ENCODE measurements at places on chromosomes 1 and 21.

GRCh38 chr1:23394684-23395083 lies 25.0 kb upstream of the ZNF436 start:
- DNase-seq: peak; percentile 87

DNA sequence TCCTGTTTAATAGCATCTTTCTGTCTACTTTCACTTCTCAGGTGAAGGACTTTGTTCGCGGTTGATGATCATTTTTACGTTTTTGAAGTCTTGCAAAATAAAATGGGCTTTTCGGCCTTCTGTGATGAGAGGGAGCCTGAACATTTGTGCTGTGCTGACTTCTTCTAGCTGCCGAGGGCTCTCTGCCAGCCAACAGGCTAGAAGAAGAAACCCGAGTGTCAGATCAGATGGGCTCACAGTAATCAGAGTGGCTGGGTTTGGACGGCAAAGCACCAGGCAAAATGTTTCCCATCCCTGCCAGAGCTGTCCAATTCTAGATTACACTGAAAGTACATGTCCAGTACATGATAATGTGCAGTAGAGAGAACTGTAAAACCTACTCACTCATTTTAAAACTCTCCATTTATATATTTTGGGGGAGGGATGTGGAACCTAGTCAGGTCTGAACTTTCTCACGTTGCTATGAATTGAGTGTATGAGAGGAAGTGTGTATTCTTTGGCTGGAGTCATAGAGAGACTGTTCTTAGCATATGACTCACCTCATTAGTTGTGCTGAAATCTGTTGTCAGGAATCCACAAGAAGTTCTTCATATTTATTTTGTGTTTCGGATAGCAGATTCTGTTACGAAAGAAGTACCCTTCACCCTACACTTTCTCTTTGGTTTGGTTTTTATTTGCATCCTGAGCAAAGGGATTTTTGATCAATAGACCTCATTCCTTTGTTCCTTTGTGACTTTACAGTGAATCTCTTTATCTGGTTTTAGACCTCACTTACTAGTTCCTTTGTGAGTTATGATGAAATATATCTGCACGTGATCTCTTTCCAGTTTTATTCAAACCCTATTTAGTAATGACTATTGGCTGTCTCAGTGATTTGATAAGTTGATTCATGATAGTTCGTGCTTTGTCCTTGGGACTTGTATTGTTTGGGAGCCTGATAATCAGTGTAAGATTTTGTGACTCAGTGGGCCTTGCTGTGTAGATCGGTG lies 4.8 kb downstream of the ATP1A1 start:
- DNase-seq: peak; percentile 67

- no peak for DNase-seq
These were observed at the start of gene DRAXIN for GRCh38 chr1:11691302-11691914. DRAXIN (plus strand) TSS chr1:11691710; CDS start chr1:11706259, 14,549 bp downstream.

DNA sequence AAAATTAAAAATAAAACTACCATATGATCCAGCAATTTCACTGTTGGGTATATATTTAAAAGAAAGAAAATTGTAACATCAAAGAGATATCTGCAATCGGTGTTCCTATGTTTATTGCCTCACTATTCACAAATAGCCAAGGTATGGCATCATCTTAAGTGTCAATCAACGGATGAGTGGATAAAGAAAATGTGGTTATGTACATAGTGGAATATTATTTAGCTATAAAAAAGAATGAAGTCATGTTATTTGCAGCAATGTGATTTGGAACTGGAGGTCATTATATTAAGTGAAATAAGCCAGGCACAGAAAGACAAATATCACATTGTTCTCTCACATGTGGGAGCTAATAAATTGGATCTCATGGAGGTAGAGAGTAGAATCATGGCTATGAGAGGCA lies 76.3 kb downstream of the RD3 start:
- DNase-seq: no peak

DNA sequence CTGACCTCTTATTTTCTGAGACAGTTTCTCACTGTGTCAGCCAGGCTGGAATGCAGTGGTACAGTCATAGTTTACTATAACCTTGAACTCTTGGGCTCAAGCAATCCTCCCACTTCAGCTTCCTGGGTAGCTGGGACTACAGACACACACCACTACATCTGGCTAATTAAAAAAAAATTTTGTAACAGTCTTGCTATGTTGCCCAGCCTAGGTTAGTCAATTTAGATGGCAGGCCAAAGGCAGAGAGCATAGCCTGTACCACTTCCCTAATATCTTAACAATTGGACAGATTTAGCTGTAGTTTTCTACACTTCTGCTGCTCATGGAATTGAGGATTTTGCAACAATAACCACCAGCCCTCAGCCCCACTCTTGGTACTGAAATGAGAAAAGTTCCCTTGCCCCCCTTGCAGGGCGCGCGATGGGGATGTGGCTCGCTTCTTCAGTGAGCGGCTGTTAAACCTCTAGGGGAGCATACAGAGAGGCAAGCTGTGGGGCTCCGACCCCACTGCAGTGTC lies 34.9 kb upstream of the PTGFRN start:
- no peak for DNase-seq

- no peak for DNase-seq
These were observed 664 bp downstream of the LRRC47 start for GRCh38 chr1:3795453-3796214.

GRCh38 chr21:44793592-44794374 lies 7.8 kb downstream of the UBE2G2 start:
- DNase-seq: no peak

GRCh38 chr1:11802973-11803885 lies 2.5 kb downstream of the MTHFR start:
- peak; percentile 96 for DNase-seq

GRCh38 chr1:23555986-23556634 lies 3.2 kb downstream of the ID3 start:
- no peak for DNase-seq

GRCh38 chr1:39277879-39278278 lies 73.4 kb downstream of the MACF1 start:
- DNase-seq: no peak

- no peak for DNase-seq
These were observed 52.5 kb upstream of the PPM1J start for GRCh38 chr1:112767646-112768045.

DNA sequence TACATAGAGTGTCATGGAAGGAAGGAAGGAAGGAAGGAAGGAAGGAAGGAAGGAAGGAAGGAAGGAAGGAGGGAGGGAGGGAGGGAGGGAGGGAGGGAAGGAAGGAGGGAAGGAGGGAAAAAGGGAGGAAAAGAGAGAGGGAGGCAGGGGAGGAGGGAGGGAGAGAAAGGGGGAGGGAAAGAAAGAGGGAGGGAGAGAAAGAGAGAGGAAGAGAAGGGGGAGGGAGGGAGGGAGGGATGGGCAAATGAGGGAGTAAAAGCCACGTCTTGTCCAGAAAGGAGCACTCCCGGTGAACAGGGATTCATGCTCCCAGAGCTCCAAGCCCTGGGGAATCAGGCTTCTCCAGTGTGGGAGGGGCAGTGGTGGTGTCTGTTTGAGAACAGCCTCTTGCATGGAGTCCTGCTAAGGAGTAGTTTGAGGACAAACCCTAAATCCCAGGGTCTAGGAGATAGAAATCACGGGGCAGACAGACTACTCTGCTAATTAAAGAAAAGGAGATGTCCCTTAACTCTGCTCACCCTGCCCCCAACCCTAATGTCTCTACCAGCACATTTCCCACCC lies 71.6 kb downstream of the TAS1R2 start:
- DNase-seq: no peak

DNA sequence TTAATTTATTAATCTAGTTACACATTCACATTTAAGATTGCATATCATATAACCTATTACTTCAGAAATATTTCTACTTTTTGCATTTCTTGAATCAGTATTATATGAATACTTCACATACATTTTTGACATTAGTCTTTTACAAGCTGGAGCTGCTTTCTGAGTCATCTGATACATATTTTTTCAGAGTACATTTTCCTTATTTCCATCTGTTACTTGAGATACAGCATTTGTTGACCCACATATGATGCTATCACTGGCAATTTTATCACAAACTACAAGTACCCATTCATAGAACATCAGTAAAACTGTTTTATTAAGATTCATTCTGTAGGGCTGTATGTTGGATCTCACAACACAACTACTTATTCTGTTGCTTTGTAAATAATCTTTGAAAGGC lies 367.2 kb upstream of the ST6GALNAC5 start:
- no peak for DNase-seq

DNA sequence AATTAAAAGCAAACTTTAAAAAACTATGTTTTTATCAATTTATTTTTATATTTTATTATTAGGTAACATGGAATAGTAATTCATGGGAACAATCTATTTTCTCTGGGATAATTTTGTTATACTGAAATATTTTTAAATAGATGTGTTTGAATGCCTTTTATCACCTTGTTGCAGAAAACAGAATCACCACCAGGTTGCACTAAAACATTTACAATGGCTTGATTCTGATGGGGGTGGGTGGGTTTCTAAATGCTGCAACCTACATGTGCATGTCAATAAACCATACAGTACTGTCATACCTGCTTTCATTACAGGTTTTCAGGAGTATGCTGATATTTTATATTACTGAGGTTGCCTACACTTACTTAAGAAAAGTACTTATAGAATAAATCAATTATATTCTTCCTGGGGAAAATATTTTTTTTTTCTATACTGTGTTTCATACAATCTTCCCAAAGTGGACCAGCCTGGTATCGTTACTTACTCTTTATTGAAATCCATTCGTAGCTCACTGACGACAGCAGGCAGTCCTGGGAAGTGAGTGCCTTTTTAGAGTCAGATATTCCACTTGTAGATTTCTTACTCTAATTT lies 132.8 kb downstream of the PTPRC start:
- no peak for DNase-seq

GRCh38 chr1:112735752-112736151 lies 20.6 kb upstream of the PPM1J start:
- no peak for DNase-seq

GRCh38 chr21:41511858-41512257 lies 3.9 kb upstream of the TMPRSS2 start:
- no peak for DNase-seq

DNA sequence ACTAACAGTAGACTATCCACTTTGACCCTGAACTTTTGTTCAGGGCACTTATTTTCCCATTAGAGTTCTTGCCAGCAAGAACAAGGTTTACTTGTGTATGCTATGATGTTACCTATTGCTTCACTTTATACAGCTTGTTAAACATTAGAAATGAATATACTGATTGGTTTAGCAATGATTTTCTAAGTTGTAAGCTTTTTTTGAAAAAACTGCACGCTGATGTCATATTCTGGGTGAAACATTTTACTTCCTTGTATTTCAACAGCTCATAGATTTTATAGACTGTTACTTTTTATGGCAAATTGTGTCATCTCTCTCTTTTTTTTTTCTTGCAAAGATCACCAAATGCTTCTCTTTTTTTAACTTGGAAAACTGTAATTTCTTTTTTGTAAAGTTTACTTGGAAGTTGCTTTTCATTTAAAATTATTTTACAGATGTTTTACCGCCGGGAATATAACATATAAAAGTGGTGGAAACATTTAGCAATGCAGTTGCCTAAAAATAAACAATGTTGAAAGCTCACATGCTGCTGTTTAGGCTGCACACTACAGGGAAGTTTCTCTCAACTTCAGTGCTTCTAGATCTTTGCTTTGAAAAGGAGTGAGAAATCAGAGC lies 215.3 kb upstream of the NFIA start:
- DNase-seq: no peak

DNA sequence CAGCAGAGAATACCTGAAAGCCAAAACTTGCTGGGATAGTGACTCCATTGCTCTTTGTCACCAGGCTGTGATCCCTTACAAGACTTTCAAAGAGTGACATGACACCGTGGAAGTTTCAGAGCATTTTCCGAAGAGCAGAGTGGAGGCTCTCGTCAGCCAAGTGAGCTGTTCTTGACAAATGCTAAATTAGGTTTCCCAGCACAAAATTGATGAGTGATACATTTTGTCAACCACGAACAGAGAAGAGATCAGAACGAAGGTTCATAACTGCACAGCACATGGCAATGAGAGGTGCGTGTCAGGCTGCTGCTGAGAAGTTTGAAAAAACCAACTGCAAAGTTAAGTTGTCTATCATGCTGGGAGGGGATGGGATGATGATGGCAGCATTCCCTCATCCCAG lies 184.4 kb upstream of the C1orf174 start:
- DNase-seq: no peak

- DNase-seq: no peak
These were observed 38.1 kb downstream of the TMED5 start for GRCh38 chr1:93142161-93142560.

GRCh38 chr1:41751804-41752513 lies 166.8 kb downstream of the HIVEP3 start:
- no peak for DNase-seq

DNA sequence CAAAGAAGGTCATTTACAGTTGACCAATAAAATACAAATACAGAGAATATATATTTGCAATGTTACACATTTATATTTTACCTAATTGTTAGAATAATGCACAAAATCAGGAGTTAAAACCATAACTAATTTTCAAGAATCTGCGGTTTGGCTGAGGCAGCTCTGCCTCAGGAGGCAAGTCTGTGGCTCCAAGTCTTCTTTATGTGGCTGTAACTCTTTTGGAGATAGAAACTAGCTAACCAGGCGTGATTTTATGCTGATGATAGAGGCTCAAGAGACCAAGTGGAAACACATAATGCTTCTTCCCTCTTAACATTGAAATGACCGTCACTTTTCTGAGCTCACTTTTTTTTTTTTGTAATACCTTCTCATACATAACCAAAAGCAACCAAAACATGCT lies 744.7 kb upstream of the CXADR start:
- DNase-seq: no peak

DNA sequence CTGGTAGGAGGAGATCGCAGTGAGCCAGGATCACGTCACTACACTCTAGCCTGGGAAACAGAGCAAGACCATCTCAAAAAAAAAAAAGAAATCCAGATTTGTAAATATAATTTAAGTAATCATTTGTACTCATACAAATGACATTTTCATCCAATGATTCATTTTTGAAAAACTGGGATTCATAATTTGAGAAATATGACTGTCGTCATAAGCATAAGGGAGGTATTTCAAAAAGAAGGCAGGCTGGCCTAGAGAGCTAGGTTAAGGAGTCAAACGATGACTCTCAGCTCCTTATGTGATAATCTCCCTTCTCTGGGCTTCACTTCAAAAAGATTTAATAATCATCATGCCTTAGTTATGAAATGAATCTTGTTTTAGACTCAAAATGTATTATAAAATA lies 2.3 kb downstream of the GART start:
- no peak for DNase-seq

DNA sequence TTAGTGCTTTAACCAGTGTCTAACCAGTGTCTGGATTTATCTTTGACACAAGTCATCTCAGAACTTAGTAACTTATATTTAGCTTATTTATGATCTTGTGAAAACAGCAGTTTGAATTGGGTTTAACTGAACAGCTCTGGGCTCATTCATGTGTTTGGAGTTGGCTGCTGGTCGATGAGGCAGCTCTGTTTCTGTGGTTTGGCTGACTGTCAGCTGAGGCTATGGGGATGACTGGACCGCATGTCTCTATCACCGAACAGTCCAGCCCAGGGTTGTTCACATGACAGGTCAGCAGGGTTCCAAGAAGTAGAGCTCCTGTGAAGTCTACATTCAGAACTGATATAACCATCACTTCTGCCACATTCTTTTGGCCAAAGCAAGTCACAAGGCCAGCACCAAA lies 29.1 kb upstream of the C21orf91 start:
- DNase-seq: peak; percentile 65

Data from sciatic nerve (tissue), 2 donors.